Lower lobe of right lung (tissue), 2 donors: ENCODE measurements at places on chromosomes 12 and 14. TPM values are rescaled to one million over a fixed set of nuclear protein-coding genes. Genes with fewer than 3 reads are reported as not detected.
A peak's percentile ranks its signal among the peaks of the same experiment; 100 is the strongest.

DNA sequence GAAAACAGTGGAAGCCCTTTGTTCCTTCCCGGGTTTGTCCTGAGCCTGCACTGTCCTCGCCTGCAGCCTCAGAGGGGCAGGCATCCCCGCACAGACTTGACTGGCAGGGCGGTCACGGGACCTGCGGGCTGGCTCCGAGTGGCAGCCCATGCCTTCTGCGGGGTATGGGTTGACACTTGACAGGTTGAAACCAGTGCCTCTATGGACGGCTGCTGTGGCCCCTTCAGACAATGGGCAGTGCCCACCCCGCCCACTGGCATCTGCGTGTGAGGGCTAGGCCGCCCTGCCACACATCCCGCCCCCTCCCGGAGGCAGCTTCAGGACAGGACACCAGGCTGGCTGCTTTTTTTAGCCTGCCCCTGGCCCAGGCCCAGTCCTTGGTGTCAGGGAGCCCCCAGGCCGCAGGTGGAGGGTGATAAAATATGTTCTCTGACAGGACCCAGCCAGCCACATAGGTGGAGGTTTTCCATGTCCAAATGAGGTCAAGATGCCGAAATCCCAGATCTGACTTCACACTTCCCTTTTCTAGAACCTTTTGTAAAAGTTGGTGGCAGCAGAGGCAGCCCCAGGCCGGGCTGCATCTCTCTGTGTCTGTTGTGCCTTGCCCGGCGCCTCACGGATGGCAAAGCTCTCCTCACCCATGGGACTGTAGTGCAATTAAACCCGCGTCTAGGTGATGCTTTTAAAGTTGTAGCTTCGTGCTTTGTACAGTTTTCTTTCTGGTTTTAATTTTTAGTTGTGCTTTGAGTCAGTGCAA lies 10.0 kb downstream of the ANKRD9 start:
- no peak overlapping the region for H3K4me3 ChIP-seq
- H3K27me3 ChIP-seq, result no peaks in the 10 kb centered on the region
- H3K36me3 ChIP-seq, result peaks cover 27% of the 10 kb centered on the region
- H3K27ac ChIP-seq, result peak overlapping the region; percentile 83

GRCh38 chr14:93980456-93981201 lies 4.3 kb upstream of the ASB2 start:
- H3K36me3 ChIP-seq, result no peaks in the 10 kb centered on the region
- no peaks in the 10 kb centered on the region for H3K4me1 ChIP-seq
- H3K27ac ChIP-seq, result no peak overlapping the region
- H3K4me3 ChIP-seq, result no peak overlapping the region
- H3K27me3 ChIP-seq, result peaks cover 5% of the 10 kb centered on the region

DNA sequence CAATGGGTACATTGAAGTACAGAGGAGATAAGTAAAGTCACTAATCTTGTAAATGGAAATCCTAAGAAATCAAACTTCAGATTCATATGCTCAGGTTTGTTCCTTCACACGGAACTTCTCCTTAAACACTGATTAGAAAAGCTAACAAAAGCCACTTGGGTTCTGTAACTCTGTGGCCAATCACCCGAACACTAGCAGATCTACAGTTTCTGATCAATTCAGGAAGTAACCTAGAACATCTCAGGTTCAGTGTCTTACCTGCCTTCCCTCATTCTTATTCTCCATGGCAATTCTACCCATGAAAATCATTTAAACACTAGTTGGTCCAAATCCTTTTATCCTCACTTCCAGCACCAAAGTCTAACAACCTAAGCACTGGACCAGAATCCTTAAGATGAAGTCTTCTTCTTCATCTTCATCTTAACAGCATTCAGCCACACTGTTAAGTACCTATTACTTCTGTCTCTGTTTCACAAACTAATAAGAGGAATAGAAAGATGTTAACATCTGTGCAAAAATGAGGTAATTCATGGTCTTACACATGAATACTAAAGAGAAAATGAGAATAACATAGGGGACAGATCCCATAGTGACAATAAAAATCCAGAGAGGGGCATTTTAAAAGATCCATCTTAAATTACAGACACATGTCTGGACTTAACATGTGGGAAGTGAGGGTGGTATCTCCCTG lies 184.5 kb downstream of the SSPN start:
- DNase-seq, result no peak
- peaks cover 4% of the 10 kb centered on the region for H3K36me3 ChIP-seq
- no peak overlapping the region for H3K27ac ChIP-seq
- H3K4me3 ChIP-seq, result no peak overlapping the region
- H3K27me3 ChIP-seq, result no peaks in the 10 kb centered on the region

DNA sequence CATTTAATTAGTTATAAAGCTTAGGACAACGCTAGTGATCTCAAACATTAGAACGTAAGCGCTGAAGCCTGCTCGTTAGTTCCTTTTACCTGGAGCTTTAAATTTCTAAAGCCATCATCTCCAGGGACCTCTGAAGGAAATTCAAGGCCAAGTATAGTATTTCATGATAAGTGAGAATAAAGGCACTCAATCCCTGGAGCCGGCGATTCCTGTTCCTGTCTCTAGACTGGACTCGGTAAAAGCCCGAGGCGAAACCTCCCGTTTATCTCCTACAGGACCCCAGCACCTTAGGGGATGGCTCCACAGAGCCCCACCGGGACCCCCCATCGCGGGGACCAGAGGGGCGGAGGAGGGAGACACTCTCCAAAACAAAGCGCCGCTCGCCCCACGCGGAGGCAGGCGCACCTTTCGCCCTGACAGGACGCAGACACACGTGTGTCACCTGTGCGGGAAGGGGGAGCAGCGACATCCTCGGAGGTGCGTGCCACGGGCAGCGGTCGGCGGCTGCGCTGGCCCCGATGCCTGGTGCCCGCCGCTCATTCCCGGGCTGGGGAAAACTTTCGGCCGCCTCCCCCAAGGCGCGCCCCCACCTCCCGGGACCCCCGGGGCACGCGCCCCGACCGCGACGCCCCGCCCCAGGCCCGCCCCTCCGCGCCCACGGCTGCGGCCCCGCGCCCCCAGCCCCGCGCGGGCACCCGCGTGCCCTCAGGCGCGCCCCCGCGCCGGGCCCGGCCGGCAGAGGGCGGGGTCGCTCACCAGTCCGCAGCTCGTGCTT lies 678 bp downstream of the RPS6KA5 start:
- H3K27ac ChIP-seq, result peak overlapping the region; percentile 96
- H3K36me3 ChIP-seq, result no peaks in the 10 kb centered on the region
- H3K4me1 ChIP-seq, result peaks cover 34% of the 10 kb centered on the region
- peak overlapping the region; percentile 68 for H3K4me3 ChIP-seq

DNA sequence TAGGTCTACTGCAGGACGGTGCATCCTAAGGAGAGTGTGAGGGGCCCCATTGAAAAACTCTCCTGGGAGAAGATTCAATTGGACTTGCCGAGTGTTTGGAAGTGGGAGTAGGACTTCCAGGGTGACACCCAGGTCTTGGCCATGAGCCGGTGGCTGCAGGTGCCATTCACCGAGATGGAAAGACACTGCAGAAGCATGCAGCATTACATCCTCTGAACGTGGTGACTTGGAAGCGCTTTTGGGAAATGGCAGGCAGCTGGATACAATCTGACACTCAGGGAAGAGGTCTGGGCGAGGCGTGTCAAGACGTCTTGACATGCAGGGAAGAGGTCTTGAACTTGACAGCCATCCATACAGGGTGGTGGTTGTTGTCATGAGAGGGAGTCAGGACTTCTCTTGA lies 126.9 kb downstream of the PAPOLA start:
- H3K36me3 ChIP-seq, result no peaks in the 10 kb centered on the region
- peaks cover 19% of the 10 kb centered on the region for H3K27me3 ChIP-seq
- no peak overlapping the region for H3K4me3 ChIP-seq
- no peak for DNase-seq

Gene GPR68
- 3.4 TPM for total RNA-seq

Gene CLEC4D
- 1.4 TPM for total RNA-seq

Gene ASB2
- total RNA-seq, result 2.4 TPM
